ENCODE measurements at places on chromosomes 6 and 20. TPM values are rescaled to one million over a fixed set of nuclear protein-coding genes. Genes with fewer than 3 reads are reported as not detected.

The RING1 gene
- polyA plus RNA-seq: 51.5 TPM

The ANKEF1 gene
- polyA plus RNA-seq: 7.6 TPM

The SLC52A3 gene
- polyA plus RNA-seq: 6.4 TPM

The GRM1 gene
- polyA plus RNA-seq: 0.20 TPM

The LINC00237 gene
- polyA plus RNA-seq: not detected

Measured in right renal pelvis (tissue), 4 donors.